Hepatocyte (in vitro differentiated cells): ENCODE measurements at places on chromosomes 4 and X.

- DNase-seq: no peak
Observed at GRCh38 chrX:45518552-45518951, 317.9 kb upstream of the DIPK2B start.

GRCh38 chrX:19682712-19683331 is 167.5 kb upstream of the MAP3K15 start:
- DNase-seq: peak; percentile 53

GRCh38 chr4:155722336-155722735 is 36.5 kb upstream of the GUCY1B1 start:
- DNase-seq: no peak

DNA sequence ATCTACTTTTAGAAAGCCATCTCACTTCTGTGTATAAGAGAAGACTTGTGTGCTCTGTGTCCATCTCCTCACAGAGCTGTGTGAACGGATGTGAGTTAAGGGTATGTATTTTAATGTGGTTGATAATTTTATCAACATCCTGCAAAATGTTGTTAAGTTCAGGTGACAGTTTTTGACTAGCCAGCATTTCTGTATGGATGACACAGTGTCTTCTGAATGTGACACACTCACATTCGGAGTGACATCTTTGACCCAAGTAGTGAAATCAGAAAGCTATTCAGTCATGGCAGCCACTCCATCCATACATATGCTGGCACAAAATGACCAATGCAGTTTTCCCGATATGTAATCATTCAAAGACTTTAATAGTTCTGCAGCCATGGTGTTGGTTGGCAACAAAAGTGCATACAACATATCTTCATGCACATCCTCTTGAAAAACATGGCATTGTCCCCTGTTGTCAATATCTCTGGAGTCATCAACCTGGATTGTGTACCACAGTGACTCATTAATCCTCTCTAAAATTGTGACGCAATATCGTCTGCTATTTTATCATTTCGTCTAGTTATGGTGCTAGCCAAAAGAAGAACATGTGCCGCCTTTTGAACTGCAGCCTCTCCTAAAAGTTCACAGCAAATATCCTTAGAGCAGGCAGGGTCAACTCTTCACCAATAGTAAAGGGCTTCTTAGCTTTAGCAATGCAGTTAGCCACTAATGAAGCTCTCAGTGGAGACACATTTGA is 6.8 kb upstream of the FGF2 start:
- no peak for DNase-seq

DNA sequence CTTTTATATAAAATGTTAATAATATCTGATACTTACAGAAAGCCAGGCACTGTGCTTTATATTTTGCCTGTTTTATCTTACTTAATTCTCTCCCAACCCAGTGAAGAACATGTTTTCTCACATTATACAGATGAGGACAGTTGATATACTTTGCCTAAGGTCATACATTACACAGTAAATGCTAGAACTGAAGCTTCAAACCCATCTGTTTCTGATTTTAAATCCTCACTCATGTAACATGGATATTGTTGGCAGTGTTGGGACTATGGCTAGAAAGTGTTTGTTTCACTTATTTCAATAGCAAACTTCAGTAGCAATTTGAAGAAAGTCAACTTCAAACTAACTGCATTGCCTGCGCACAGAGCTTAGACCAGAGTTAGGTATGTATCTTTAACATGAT is 57.4 kb downstream of the RAPGEF2 start:
- DNase-seq: no peak

- DNase-seq: peak; percentile 23
Observed at GRCh38 chr4:119321921-119322687, at the start of gene FABP2. FABP2 (minus strand) TSS chr4:119322138; CDS start chr4:119322102, 36 bp downstream.

GRCh38 chr4:75922588-75922987 is 18.2 kb downstream of the NAAA start:
- no peak for DNase-seq

DNA sequence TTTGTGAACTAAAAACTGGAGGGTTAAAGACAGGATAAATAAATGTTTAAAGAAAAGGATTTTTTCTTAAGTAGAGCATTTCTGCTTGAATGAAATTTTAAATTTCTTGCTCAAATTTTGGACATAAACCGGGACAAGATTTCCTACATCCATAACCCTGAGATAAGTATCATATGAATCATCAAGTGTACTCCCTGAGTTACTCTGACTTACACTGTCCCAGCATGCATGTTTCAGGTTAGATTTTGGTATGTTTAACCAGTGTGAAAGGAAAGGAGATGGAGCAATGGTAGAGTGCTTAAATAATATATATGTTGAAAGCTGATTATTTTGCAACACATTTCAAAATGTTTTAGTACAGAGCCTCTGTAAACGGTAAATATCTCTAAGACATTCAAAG is 175.2 kb downstream of the ADGRL3 start:
- DNase-seq: no peak

DNA sequence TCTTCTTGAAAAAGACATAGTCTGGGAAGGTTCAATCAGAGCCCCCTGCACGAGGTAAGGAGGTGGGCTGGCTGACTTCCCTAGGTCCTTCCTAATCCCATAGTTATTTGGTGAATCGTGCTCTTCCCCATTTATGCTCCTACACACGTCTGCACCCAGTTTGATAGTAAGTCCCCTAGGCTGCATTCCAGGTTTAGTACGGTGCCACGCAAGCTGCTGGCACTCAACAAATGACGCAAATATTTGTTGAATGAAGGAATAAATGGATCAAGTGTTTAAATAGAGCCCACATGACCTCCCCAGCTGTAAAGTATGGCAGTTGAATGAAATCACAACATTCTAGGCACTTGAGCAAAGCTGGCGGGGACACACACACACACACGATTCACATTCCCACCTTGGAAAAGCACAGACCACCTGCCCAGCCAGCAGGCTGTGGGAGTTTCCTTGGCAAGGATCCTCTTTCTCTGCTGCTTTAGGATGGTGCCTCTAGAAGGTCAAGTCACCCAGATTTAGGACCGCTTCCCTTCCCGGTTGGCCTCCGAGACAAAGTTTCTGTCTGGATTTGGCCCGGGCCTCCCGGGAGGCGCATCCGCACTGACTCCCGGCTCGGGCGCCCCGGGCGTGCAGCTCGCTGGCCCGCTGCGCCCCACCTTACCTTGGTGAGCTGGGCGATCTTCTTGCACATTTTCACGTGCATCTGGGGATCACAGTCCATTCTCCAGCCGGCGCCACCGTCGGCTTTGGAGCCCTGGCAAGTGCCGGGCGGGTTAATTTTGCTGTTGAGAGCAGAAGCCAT is 721 bp downstream of the FAM184B start:
- DNase-seq: peak; percentile 17

DNA sequence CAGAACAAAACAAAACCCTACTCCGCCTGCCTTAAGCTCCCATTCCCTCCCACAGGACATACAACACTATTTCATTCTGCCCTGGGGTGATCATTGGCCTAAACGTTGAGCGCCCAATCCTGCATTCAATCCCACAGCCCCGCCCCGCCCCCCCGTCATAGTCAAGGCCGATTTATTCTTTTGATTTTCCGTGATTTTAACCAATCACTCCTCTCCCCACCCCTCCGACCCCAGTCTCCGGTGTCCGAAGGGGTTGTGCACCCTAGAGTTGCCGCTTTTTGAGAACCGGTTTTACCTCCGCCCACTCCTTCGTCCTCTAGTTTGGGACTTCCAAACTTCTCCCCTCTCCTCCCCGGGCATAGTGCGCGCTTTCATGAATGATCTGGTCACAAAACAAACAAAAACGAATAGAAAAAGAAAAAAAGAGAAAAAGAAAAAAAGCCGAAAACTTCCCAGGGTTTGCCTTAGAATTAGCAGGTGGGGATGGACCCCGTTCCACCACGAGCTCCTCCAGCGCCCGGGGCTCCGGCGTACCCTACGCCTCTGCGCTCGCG is 446 bp upstream of the UBE2A start:
- peak; percentile 17 for DNase-seq

GRCh38 chr4:142360657-142361056 is 485.4 kb downstream of the INPP4B start:
- DNase-seq: no peak

- no peak for DNase-seq
Observed at GRCh38 chr4:28369499-28369898, 1508.9 kb downstream of the STIM2 start.

- DNase-seq: peak; percentile 65
Observed at GRCh38 chr4:127586922-127587571, 45.7 kb upstream of the INTU start.

- no peak for DNase-seq
Observed at GRCh38 chr4:139214039-139214534, 37.1 kb upstream of the ELF2 start.

DNA sequence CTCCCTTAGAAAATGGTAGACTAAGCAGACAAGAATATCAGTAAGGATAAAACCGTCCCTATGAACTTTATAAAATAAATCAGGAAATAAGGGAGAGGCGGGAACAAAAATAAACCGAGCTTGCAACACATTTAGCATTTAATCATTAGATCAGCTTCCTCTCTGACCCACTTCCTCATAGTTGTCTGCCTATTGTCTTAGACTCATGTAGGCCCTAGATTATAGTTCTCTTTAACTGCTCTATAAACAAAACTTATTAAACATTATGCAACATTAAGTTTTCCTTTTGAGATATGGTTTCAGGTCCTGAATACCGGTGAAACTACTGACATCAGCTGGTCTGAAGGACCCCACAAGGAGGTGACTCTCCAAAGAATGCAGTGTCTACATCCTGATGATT is 15.8 kb upstream of the SRD5A3 start:
- DNase-seq: no peak

GRCh38 chr4:51906167-51906958 is 63.4 kb downstream of the DCUN1D4 start:
- DNase-seq: peak; percentile 33

DNA sequence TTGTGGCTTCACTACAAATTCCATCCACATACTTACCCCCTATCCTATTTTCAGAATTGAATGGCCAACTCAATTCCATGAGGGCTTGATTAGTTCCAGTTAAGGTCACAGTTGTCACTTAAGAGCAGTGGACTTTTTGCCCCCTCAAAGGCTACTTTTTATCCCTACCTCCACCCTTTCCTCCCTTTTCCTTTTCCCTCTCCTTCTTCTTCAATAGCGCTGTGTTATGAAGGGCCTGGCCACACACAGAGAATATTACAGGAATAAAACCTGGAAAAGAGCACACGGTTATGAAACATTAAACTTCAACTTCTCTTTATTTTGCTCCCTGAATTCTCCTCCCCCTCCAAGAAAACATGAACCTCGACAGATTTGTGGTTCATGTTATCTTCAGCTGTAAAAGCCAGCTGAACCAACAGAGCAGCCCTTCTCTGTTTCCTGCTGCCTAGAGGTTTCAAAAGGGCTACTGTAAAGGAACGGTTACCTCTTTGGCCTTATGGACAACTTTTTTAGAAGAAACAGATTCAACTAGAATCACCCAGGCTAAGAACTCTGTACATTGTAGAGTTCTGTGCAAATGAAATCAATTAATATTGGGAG is 87.0 kb upstream of the RPL34 start:
- DNase-seq: no peak

GRCh38 chrX:30957753-30958152 is 68.7 kb upstream of the TAB3 start:
- DNase-seq: peak; percentile 41
